ENCODE measurements at places on chromosomes 4 and X. TPM values are rescaled to one million over a fixed set of nuclear protein-coding genes. Genes with fewer than 3 reads are reported as not detected.
A peak's percentile ranks its signal among the peaks of the same experiment; 100 is the strongest.

GRCh38 chr4:183840311-183840710 lies 64.8 kb upstream of the STOX2 start:
- peak; percentile 58 for DNase-seq

DNA sequence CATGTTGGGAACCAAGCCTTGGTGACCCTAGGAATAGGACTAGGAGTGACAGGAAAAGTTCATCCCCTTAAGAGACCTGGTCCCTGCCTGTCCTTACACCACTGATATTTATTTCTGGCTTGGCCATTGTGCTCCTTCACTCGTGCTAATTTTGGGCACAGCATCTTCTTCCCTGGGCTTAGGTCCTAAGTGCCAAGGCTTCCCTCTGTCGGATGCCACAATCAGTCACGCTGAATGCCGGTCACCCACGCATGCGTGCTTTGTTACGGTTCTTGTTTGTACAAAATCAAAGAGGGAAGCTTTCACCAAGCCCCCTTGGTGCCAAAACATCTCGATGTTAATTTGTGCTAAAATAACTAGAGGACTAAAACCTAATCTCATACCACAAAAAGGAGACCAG lies 17.4 kb upstream of the MAP3K15 start:
- DNase-seq, result no peak

DNA sequence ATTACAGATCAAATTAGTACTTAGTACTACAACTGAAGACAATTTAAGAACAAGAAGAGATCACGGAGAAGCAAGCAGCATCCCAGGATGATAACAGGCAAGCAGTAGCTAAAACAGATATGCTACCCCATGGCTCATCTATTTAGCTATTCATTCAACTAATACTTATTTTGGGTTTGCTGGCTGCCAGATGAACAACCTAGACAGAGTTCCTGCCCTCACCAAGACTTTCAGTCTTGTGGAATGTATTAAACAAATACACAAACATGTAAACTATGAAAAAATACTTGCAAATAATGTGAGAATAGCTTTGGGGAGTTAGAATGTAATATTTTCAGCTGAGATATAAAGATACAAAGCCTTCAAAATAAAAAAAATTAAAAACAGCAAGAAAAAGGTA lies 2.4 kb upstream of the CORIN start:
- no peak for DNase-seq

DNA sequence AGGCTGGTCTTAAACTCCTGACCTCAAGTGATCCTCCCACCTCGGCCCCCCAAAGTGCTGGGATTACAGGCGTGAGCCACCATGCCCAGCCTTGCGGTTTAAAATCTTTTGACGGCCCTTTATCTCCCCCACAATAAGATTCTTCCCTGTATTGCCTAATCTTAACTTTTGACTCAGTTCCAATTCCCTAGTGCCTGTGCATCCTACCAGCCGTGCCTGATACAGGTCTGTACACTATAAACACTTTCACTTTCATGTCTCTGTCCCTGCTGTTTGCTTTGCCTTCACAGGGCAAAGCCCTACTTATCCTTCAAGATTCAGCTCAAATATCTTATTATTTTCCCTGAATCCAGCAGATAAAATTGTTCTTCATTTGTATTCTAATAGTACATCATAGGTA lies 74.6 kb downstream of the WDR44 start:
- peak; percentile 45 for DNase-seq

GRCh38 chrX:25279510-25279909 lies 263.7 kb upstream of the ARX start:
- DNase-seq, result no peak

DNA sequence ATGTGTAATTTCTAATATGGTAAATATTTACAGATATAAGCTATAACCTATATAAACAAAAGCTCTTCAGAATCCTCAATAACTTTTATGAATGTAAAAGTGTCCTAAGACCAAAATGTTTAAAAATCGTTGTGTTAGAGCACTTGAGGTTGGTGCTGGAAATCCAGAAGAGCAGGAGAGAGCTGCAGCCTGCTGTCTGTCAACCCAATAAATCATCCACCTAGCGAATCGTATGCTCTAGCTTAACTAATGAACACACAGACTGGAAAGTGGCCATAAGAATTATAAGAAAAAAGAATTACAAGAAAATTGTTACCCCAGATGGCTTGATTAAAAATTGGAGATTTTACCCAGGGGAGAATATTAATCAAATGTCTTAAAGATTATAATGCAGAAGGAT lies 17.0 kb downstream of the CFAP97 start:
- DNase-seq, result no peak

DNA sequence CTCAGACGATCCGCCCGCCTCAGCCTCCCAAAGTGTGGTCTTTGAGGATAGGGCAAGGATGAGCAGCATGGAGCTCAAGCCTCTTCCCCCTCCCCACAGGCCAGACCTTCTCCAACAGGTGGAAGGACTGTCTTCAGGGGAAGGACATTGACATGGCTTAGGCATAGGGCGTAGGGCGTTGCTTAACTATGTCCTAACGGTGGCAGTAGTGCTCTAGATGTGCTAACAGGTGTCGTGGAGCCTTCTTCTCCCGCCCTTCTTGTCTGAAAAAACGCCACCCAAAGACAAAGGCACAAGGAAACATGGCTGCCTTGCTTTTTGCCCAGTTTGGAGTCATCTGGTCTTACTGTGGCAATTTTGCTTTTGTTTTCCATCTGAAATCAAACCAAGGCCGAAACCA lies 219.8 kb downstream of the OR13H1 start:
- DNase-seq, result peak; percentile 35

- DNase-seq, result no peak
These were observed 53.7 kb downstream of the PRKX start for GRCh38 chrX:3659761-3660160.

- no peak for DNase-seq
These were observed 92.3 kb upstream of the SHOX start for GRCh38 chrX:538311-538710.

DNA sequence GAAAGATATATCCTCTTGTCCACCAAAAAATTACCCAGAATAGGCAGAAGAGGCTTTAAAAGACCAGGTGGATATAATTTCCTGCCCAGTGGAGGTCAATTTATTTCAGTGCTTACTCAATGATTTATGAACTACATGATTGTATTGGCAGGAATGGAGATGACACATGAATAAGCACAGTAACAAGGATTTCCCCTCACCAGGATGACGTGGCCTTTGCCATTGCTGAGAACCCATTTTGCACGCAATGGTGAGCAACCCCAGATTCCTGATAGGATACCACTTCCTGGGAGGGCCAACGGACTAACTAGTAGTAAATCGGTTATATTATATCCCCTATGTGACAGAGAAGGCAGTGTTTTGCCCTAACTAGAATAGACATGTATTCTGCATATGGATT lies 11.6 kb upstream of the TTC29 start:
- peak; percentile 94 for DNase-seq

- DNase-seq, result no peak
These were observed 237.8 kb upstream of the ARSJ start for GRCh38 chr4:114217150-114217817.

GRCh38 chr4:1359144-1359501 lies 12.1 kb downstream of the UVSSA start:
- DNase-seq, result no peak

DNA sequence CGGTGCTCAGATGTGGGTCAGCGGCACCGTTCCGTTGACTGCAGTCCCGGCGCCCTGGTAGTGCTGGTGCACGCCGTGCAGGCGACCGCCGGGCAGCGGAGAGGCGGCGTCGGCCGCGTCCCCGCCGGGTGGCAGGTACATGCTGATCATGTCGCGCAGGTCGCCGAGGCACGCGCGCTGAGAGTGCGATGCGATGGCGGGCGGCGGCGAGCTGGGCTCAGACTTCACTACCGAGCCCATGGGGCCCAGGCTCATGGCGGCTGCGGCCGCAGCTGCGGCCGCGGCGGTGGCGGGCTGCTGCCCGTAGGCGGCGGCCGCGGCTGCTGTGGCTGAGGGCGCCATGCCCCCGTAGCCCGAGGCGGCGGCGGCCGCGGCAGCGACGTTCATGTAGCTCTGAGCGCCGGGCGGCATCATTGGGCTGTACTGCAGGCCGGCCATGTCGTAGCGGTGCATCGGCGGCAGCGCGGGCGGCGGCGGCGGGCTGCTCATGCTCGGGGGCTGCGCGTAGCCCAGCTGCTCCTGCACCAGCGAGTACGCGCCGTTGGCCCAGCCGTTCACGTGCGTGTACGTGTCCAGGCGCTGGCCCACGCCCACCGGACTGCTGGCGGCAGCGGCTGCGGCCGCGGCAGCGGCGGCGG lies 1.0 kb downstream of the SOX3 start:
- no peak for DNase-seq

DNA sequence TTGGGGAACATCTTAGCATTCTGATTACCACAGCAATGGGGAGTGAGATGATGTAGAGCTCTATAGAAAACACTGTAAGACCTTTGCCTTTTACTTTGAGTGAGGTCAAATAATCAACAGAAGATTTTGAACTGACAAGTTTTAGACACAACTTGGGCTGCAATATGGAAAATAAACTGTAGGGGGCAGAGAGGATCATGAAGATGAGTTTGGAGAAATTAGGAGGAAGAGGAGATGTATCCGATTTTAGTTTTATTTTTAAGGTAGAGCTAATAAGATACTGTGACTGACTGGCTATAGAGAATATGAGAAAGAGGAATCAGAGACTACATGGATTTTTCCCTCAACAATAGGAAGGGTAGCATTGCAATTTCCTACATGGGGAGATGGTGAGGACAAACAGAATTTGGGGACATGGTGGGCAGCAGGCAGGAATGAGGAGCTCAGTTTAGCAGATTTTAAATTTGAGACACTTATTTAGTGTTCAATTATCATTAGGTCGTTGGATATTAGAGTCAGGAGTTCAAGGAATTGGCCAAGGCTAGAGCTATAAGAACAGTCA lies 563.1 kb downstream of the INPP4B start:
- DNase-seq, result no peak

- no peak for DNase-seq
These were observed 401.9 kb upstream of the FSTL5 start for GRCh38 chr4:162565730-162566129.

DNA sequence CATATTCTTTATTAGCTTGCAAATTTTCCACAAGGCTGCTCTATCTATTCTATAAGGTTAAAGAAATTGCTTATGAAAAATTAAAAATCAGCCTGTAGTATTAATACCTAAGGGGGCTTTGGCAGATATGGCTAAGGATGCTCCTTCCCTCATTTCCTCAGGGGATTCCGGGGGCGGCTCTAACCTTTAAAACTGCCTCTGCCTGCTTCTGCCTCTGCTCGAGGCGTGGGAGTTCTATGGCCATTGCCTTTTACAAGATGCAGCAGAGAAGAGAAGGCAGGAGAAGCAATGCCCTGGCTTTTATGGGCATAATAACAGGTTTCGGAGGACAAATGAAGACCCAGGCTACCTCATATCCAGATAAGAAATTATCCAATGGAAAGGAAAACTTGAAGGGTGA lies 8.6 kb upstream of the CDKN2AIP start:
- DNase-seq, result no peak

DNA sequence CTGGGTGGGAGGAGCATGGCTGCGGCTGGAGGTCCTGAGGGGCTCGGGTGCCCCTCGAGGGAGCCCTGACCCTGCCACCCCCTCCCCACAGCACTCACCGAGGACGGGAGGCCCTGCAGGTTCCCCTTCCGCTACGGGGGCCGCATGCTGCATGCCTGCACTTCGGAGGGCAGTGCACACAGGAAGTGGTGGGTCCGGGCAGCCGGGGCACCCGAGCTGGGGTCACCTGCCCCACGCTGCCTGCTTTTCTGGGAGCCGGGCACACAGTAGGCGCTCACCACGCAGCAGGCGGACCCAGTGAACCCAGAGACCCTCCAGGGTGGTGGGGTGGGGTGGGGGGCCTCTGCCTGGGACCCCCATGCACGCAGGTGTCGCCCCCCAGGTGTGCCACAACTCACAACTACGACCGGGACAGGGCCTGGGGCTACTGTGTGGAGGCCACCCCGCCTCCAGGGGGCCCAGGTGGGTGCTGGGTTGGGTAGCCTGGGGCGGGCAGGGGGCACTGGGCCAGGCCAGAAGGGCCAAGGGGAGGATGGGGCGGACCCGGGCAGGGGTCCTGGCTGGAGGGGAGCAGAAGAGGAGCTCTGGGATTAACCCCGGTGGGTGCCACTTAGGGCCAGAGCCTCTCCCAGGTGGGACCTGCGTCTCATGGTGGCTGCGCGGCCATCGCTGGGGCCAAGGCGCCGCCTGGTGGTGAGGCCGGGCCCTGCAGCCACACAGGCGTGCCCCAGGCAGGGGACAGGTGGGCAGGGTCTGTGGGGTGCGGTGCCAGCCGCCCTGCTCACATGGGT lies 1.4 kb downstream of the HGFAC start:
- DNase-seq, result no peak

- no peak for DNase-seq
These were observed 17.2 kb downstream of the SMIM31 start for GRCh38 chr4:164771088-164771487.

DNA sequence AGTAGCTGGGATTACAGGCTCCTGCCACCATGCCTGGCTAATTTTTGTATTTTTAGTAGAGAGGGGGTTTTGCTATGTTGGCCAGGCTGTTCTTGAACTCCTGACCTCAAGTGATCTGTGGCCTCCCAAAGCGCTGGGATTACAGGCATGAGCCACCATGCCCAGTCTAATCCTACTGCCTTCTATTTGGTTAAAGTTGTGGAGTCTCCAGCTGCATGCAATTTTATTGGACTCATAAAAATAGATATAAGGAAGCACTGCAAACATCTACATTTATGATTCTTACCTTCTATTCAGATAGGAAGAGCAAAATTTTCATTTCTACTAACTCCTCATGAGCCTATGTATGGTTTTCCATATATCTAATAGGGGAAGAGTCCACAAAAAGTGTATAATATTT lies 13.7 kb downstream of the RIPPLY1 start:
- DNase-seq, result no peak

- peak; percentile 53 for DNase-seq
These were observed 89.7 kb downstream of the ARHGAP10 start for GRCh38 chr4:147821555-147821954.

GRCh38 chrX:110410603-110411002 lies 52.0 kb downstream of the RTL9 start:
- no peak for DNase-seq

GRCh38 chrX:39613997-39614679 lies 483.6 kb downstream of the BCOR start:
- no peak for DNase-seq

DNA sequence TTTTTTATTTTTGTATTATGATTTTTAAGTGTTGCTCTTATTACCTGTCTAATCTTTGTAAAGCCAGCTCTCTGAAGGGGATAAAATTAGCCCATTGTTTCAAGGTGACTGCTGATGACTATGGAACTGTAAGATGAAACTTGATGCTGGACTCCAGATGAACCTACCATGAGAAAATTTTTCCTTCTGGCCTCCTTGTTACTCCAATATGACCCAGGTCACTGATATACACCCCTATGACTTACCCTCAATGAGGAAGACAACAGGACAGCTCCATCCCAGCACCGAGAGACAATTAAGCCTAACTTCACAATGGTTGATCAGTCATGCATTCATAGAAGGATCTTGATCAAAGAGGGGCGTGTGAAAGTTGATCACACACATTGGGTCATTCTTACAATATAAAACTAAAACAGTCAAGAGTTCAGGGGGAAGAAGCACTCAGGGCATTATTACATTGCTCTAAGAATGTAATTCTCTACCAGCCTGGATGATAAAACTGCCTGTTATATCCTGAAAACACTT lies 230.8 kb upstream of the AGTR2 start:
- DNase-seq, result no peak

The NLGN3 gene
- 0.23 TPM for total RNA-seq

The SRPX2 gene
- 62.8 TPM for total RNA-seq

The GAGE12E gene
- total RNA-seq, result not detected

The WNK3 gene
- total RNA-seq, result not detected

The HADH gene
- 16.1 TPM for total RNA-seq
